ENCODE measurements at places on chromosomes 13 and 19.
A peak's percentile ranks its signal among the peaks of the same experiment; 100 is the strongest.

GRCh38 chr19:44939668-44940067, 2.4 kb upstream of the APOC4 start:
- DNase-seq: no peak

DNA sequence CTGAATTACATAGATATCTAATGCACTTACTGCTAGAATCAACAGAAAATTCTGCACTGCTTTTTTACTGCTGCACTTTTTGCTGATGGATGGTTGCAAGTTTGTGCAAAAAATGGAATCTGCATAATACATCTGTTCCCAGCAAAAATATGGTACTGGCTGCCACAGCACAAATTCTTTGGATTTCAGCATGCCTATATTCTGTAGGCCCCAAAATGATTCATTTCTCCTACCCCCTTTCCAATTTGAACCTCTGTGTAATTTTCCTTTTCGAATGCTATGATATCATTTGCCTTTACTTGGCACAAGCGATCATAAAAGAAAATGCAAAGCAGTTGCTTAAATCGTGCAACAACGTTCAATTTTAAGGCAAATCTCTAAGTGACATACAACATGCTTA, 524.2 kb upstream of the NBEA start:
- DNase-seq: no peak

- DNase-seq: peak; percentile 22
These were observed 32.2 kb downstream of the SLAIN1 start for GRCh38 chr13:77729502-77730221.

GRCh38 chr13:102091231-102091630, 310.6 kb downstream of the FGF14 start:
- no peak for DNase-seq

DNA sequence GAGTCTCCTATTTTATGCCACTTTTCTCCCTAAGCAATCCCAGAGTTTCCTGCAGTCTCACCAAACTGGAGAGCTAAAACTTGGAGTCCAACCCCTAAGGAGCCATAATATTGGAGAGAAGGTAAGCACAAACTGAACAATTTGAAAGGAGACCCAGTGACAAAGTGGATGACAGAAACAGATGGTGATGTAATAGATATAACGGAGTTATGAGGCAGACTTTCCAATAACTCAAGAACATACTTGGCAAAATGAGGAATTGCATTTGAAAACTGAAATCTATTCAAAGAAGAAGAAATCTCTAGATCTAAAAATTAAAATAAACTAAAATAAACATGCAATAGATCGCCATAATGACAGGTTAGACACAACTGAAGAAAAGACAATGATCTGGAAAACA, 200.9 kb upstream of the MIR17HG start:
- DNase-seq: no peak

- no peak for DNase-seq
These were observed 36.0 kb upstream of the MIR17HG start for GRCh38 chr13:91311491-91311890.

All from stimulated activated CD8-positive, alpha-beta memory T cell treated with anti-CD3 and anti-CD28 coated beads, Interleukin-15, amount 100 ng/mL, for 48 hours (primary cell).